ENCODE measurements at places on chromosomes 5 and 9.

DNA sequence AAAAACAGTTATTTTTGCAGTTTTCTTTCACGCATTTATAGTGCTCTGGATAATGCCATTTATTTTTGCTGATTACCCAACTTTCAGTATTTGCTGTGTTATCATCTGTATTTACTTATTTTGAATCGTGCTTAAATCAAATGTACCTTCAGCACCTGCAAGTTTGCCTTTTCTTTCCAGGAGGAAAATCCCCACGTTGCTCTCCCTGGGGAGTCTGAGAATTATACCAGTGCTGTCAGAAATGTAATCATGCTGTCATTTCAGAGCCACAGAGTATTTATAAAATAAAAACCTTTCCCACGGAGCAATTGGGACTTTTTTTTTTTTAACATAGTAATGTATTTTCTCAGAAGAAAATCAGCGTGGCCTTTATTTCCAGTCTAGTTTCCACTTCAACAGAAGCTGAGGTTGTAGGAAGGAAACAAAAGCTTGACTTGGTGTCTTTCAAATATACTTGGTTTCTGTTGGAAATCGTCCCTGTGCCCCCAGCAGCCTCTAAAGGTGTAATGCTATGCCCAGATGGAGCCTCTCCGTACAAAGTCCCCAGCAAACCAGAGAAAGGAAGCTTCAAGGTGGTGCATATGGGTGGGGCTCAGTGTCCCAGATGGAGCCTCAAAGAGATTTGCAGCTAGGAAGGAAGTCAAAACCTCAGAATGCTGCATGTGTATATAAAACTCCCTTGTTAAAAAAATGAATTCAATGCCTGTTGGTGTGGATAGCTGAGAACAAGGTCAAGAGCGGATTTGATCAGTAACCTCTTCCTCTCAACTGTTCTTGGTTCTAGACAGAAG, 2.1 kb downstream of the GPR150 start:
- no peak for DNase-seq

- no peak for DNase-seq
These were observed 3.8 kb downstream of the PRDM12 start for GRCh38 chr9:130668196-130668595.

DNA sequence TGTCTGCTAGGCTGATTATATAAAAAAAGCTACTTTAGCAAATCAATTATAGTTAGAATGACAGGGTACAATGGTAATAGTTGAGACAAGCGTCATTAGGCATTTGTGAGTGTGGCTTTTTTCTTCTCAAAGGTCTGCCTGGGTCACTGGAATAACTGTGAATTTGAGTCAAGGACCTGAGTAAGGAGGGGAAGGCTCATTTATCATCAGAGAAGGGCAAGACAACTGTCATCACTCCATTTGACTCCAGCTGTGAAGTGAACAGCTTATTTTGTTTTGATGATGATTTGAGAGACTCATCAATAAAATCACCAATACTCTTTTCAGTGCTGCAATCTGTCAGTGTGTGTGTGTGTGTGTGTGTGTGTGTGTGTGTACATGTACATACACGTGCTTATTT, 118.6 kb downstream of the MAT2B start:
- DNase-seq: no peak

GRCh38 chr5:154618696-154619095, 136.5 kb upstream of the LARP1 start:
- no peak for DNase-seq

GRCh38 chr9:109771087-109771486, 8.9 kb upstream of the PALM2AKAP2 start:
- no peak for DNase-seq

DNA sequence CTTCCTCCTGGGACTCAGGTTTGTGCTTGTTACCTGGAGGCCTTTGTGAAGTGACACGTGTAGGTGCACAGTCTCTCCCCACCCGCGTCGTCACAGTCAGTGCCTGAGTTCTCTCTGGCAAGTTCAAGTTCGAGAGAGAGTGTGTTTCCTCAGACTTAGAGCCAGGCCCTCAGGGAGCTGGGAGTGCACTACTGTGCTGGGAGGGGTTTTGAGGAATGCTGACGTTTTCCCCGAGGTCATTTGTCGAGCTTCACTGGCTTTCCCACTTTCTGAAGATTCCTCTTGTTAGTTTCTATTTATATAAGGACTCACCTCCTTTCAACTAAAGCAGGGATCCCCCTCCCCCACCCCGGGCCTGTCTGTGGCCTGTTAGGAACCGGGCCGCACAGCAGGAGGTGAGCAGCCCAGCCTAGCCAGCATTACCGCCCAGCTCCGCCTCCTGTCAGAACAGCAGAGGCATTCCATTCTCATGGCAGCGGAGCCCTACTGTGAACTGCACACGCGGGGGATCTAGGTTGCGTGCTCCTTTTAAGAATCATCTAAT, 209.2 kb downstream of the DIRAS2 start:
- DNase-seq: no peak

DNA sequence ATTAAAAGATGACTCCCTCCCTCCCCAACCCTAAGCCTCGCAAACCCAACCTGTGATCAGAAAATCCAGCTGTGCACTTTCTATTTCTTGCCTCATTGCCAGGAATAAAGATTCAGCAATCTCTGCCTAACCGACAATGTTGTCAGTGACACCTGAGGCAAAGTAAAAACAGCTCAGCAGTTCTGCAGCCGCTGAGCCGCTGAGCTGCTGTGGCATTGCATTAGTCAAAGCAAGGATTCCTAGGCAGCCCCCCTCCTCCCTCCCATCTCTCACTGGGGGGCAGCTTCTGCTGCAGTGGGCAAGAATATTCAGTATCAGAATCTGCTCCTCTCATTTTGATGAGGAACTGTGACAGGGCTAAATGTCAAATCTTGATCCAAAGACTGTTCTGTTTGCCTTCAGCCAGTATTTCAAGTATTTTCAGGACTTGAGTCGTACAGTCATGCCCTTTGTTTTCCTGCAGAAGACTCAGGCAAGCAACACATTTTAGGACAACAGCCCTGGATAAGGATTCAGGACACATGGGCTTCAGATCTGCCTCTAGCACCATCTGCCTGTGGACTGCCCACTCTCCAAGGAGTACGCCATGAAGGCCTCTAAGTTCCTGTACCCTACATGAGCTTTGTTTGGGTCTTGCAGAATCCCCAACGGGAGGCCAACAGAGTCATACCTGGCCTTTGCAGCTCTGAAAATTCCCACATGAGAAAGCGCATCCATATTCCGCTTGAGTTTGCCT, 41.1 kb upstream of the DAP start:
- no peak for DNase-seq

DNA sequence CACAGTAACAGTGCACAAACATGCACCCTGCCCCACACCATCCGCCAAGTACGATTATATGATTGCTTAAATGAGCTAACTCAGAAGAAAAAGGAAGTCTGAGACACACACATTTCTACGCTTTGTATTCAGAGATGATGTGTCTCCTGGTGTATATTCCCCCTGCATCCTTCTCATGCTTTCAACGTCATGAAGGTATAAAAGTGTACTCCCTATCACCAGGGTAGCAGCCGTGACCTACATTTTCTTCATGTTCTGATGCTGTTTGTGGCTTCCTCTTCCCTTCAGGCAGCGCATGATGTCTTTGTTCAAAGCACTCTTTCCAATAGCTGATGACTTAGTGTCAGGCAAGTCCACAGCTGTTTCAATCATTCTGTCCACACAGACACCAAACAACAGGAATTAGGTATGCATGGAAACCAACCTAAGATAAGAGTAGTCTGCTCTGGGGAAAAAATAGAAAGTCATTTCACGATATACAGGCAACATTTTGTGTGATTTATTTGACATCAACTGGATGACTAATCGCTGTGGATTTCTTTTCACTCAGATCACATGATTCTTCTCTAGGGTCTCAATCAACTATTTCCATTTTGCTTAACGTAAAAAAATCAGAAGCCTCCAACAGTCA, 269.4 kb upstream of the PTGER4 start:
- DNase-seq: no peak

DNA sequence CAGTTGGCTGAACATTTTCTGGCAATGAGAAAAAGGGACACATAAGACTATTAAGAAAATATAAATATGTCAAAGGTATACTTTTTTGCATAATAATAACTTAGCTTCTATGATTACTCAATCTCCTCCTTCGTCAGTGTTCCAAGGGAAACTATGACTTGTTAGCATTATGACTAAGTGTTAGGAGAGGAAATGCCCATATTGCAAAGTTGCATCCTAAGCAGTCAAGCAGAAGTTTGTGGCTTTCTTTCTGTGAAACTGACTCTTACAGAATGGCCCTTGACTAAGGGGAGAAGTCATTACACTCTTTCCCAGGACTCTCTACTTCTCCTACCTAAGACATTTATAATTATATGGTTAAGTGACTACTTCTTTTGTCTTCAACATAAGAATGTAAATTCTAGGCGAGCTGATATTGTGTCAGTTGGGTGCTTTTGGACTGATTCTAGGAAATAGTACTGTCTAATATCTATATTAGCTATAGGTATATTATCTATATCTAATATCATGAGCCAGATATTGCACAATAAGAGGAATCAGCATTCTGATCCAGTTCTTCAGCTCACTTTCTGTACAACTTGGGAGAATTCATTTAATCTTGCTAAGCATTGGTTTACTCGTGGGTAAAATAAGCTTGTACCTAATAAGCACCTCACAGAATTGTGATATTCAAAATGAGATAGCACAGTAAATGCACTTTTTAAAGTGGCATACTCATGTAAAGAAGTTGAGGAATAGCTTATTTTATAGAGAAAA, 16.4 kb upstream of the SPINK6 start:
- peak; percentile 24 for DNase-seq

DNA sequence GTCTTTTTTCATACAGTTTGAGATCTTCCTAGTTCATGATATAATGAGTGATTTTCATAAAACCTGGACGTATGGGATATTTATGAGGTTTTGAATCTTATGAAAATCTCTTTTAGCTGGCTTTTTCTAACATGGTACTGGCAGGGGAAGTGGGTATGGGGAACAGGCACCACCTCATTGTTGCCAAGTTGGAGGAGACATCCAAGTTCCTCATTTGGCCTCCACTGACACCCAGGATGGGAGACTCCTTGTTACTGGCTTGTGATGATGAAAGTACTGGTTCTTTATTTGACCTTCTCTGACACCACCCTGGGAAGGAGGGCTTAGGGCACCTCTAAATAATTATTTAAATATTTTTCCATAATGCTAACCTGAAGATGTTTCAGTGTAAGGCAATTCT, 4.0 kb upstream of the TNPO1 start:
- DNase-seq: no peak

- no peak for DNase-seq
These were observed 1244.1 kb upstream of the ACO1 start for GRCh38 chr9:31140316-31140715.

- no peak for DNase-seq
These were observed 6.5 kb upstream of the GGTA1 start for GRCh38 chr9:121505903-121506735.

GRCh38 chr5:626850-627249, 14.7 kb downstream of the CEP72 start:
- DNase-seq: no peak

DNA sequence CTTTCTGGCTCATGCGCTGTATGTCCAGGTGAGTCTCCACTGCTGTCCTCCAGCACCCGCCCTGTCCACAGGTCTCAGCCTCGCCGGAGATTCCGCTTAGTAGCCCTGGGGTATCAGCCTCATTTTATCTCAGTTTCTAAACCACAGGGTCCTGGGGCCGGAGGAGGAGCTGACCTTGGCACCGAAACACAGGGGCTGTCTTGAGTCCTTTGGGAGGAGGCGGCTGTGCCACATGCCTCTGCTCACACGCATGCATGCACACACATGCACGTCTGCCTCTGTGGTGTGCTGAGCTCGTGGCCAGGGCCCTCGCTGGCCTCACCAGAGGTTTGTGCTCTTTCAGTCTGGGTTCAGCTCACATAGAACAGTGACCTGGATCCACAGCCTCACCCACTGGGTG, 23.3 kb downstream of the TRIP13 start:
- DNase-seq: no peak

GRCh38 chr5:146744068-146744745, 134.3 kb downstream of the PPP2R2B start:
- no peak for DNase-seq

All from GM06990 (cell line).